ENCODE measurements at places on chromosomes 7 and 10. TPM values are rescaled to one million over a fixed set of nuclear protein-coding genes. Genes with fewer than 3 reads are reported as not detected.

GRCh38 chr7:131471250-131472004 lies 85.0 kb downstream of the PODXL start:
- no peak for DNase-seq

ELAPOR2 gene
- 2.3 TPM for total RNA-seq

DNA sequence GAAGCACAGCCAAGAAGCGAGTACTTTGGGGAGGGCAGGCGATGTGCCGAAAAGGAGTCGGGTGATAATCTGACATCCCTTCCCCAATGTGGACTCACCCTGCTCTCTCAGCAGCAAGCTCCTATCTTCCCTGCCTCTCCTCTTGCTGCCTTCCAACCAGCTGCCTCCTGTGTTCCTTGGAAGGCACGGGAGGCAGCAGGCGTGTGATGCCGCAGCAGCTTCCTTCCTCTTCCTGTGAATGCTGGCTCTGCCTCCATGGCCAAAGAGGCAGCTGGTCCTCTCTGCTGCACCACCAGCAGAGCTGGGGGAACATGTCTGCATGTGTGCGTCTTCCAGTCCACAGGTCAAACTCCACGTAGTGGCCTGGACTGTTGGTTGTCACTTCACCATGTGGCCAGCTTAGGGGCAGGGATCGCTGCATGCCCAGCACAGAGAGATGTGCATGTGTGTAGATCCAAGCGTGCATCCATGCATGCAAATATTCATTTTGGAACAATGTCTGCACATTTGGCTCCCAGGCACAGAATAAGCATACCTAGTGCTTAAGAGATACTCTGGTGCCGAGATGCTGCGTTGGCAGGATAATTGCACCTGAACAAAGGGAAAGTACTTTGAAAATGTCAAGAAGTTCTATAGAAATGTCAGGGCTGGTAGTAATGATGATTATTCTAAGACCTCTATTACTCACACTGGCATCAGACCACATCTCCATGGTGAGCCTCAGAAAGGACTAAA lies 499.8 kb downstream of the PLXNA4 start:
- no peak for DNase-seq

DNA sequence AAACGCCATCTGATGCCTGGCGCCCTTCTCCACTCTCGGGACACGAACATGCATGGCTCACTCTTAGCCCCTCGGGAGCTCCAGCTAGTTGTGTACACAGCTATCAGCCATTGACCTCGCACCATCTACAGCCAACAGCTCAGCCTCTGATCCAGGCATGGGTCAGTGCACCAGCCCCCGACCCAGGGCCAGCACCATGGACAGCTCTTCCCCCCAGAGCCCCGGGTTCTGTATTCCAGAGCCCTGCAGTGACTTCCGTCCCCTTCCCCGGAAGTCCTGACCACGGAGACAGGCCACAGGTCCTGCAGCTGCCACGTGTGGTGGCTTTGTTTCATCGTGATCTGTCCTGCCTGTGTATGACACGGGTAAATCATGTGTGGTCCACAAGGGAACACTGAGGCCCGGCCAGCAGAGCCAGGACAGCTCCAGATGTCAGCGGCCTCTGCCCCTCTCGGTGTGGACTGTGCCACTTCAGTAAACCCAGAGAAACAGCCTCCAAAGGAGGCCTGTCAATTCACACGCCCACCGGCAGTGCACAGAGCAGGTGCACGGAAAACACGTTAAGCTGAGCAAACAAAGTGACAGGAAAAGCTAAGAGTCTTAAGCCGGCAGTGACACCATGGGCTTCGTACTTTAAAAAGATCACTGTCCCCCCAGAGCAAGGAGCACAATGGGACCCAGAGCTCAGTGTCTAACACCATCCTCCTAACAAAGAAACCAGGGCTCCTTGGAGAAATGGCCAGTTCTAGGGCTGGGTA lies 13.0 kb downstream of the STK32C start:
- no peak for DNase-seq

DNA sequence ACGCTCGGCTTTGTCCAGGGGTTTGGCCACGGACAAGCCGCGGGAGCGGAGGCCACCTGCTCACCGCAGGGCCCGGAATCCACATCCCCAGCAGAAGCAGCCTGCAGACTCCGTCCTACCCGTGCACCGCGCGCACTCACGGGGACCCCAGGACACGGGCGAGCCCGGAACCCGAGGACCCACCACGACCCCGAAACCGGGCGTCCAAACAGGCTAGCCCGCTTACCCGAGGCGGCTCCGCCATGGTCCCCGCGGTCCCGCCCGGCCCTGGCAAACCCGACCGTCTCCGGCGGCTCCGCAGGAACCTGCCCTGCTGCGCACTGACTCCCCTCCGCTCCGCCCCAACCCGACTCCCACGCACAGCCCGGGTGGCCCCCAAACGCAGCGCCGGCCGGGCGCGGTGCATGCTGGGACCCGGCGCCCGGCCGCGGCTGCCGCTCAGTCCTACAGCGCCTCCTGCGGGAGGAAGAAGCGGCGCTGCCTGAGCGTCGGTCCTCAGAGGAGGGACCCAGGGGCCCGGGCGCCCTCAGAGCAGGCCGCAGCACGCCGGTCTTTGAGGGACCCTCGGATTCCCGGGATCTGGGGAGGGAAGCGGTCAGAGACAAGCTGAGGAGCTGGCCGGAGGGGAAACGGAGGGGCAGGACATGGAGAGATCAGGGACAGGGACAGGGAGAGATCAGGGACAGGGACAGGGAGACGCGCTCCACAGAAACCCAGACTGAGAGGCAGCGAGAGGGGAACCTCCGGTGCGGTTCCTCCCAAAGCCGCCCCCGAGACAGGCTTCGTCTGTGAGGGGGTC lies at the start of gene ZNF786:
ZNF786 (minus strand) TSS at position 322 of the 799 bp plus-strand sequence; CDS start at position 244, 78 bp downstream.
- DNase-seq = peak; percentile 93

- DNase-seq = no peak
Observed at GRCh38 chr10:103284170-103284569, 7.2 kb downstream of the INA start.

DNA sequence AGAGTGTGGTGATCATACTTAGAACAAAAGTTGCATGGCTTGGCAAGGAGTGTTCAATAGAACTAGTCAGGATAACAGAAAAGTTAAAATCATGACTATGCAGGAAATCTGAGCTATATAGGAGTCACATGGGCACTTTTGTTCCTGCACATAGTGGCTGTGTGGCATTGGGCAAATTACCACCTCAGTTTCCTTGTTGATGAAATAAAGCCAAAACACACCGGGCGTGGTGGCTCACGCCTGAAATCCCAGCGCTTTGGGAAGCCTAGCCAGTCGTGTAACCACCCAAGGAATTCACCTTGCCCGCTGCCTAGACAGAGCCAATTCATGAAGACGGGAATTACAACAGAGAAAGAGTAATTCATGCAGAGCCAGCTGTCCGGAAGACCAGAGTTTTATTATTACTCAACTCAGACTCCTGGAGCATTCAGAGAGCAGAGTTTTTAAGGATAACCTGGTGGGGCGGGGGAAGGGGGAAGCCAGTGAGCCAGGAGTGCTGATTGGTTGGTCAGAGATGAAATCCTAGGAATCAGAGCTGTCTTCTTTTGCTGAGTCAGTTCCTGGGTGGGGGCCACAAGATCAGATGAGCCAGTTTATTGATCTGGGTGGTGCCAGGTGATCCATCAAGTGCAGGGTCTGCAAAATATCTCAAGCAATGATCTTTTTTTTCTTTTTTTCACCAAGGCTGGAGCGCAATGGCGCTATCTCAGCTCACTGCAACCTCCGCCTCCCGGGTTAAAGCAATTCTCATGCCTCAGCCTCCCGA lies 6.4 kb upstream of the MKRN1 start:
- DNase-seq = no peak

FXYD4 gene
- total RNA-seq = not detected

DNA sequence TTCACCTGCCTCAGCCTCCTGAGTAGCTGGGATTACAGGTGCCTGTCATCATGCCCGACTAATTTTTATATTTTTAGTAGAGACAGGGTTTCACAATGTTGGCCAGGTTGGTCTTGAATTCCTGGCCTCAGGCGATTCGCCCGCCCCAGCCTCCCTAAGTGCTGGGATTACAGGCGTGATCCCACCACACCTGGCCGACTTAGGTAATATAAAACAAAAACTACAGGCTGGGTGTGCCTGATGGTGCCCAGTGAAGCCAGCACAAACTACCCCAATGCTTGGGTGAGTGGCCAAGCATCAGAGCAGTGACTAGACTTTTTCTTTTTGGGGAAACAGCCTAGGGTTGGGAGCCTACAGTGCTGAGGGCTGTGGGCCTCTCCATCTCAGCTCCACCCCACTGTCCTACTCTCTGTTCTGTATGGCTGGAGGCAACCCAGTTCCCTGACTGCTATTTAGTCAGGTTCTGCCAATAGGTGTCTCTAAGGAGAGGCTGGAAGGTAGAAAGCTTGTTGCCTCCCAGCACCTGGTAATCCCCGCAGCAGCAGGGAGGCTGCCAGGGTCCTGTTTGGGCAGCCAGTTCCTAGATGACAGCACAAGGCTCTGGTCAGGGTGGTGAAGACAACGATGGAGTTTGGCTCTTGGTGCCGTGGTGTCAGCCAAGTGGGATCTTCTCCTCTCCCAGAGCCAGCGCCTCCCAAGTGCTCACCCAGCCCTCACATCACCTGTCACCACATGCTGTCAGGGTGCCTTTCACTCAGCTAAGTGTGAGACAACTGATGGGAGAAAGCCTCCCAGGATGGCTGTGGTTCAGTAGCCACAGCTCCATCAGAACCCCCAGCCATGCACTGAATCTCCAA lies 10.4 kb upstream of the NACAD start:
- no peak for DNase-seq

GIMAP2 gene
- total RNA-seq = 82.9 TPM

GCK gene
- total RNA-seq = not detected

DNA sequence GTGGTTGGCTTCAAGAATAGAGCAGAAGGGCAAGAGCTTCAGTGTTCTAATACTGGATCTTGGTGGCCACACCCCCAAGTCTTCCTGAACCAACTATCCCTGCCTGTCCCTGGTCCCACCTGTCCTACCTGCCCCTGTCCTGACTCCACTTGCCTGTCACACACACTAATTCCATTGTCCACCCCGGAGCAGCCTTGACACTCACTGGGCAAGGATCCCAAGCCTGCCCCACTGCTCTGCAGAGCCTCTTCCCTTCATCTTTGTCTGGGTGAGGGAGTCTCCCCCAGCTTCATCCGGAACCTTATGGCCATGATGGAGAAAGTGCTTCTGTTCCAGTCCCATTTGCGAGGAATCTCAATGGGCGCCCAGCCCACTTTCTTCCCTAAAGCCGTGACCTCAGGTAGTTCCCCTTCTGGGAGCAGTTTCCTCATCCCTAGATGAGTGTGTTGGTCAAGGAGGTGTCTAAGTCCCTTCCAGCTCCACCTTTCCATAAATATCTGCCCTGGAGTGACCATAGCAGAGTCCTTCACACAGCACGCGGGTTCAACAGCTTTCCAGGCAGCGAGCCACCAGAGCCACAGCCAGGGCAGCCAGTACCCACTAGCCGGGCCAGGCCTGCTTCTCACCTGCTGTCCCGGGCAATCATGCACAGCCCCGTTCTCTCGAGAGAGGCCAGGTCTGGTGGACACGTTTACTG lies 61.5 kb downstream of the VIPR2 start:
- DNase-seq = no peak

ASZ1 gene
- total RNA-seq = not detected

GRCh38 chr10:89086801-89087521 lies 96.4 kb downstream of the FAS start:
- no peak for DNase-seq

- no peak for DNase-seq
Observed at GRCh38 chr10:122201401-122201800, 69.7 kb upstream of the BTBD16 start.

AZGP1 gene
- not detected for total RNA-seq

HOXA3 gene
- total RNA-seq = not detected

DNA sequence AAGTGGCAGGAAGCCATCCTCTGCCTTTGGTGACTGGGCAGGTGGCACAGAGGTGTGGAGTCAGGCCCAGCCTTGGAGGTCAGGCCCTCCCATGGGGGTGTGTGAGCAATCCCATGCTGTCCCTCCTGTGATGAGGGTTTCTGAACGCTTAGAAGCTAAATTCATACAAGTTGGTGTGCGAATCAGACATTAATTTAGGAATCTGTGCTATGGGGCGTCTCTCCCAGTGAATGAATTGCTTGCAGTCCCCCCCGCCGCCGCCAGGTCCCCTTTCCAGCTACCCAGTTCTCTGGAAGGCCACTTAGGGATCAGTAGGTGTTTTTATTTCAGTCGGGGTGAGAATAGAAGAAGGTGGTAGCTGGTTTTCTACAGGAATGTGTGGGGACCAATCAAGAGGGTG lies 37.5 kb downstream of the LRRC18 start:
- no peak for DNase-seq

DNA sequence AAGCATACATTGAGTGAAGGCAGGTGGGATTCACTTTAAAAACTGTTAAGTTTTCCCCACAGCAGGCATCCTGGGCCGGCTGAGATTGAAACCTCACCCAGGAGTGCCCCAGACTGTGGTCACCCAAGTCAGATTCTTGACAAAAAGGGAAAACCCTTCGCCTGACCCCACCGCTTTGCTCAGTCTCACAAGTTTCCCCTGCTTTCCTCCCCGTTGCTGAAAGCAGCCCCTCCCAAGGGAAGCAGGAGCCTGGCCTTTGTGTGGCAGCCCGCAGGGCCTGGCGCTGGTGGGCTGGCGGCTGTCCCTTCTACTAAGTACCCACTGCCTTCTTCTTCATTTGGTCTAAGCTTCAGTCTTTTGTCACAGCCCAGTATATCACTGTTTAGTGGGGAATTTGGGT lies 16.0 kb downstream of the RNF32 start:
- DNase-seq = no peak

DNA sequence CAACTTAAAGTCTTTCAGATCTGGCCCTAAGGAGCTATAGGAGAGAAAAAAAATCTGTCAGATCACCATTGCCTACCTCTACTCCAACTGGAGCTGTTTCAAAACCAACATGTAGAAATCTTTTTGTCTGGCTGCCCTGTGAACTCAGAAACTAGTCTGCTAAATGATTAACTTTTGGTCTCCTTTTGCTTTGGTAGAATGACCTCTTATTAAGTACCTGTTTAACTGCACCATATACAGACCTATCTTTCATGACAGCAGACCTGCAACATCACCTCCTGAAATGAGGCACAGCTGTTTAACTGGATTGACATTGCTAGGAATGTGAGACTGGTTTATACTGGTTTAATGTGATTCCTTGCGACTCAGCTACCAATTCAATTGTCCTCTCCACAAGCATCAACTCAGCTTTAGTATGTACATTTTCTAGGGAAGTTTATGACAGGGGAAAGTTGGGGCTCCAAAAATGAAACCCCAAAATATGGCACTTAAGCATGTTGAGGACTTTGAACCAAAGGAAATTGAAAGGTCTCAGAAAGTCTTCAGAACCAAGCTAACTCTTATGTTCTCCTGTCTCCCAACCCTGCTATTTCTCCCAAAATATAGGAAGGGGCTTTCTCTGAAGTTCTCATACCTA lies 1.8 kb downstream of the CYP3A43 start:
- DNase-seq = no peak

TMUB1 gene
- total RNA-seq = 76.7 TPM

Measured in activated CD8-positive, alpha-beta T cell treated with anti-CD3 and anti-CD28 coated beads, Interleukin-2, amount 10 ng/mL, durations not matched to agents 7 days and 5 days (primary cell).